SJSA1 (cell line): ENCODE measurements at places on chromosomes 11 and 22. TPM values are rescaled to one million over a fixed set of nuclear protein-coding genes. Genes with fewer than 3 reads are reported as not detected.

TFIP11 gene
- 25.3 and 29.5 TPM in 2 replicates for total RNA-seq

DDI1 gene
- not detected in 2 replicates for total RNA-seq

DNA sequence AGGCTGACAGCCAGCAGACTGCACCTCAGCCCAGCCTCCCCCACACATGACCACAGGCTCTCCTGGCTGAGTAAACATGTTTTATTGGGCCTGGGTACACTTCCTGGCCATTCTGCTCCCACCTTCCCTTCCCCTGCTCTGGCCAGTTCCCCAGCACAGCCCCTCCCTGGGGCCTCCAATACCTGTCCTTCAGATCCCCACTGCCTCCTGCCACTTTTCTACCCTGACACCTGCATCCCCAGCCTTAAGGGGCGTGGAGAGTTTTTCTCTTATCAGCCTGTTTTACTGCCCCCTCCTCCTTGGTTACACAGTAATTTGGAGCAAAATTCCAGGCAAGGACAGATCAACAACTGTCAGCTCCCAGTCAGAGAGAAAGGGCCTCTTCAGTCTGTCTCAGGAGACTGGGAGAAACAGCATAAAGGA lies at the start of gene ISX:
Gene ISX, plus strand, starts transcription at position 363 of the 423 bp plus-strand sequence. CDS start 930 bp downstream, outside the sequence.
- no peak for DNase-seq
- H3K27ac ChIP-seq = no peak within 1 kb of the TSS
- H3K27me3 ChIP-seq = no peaks in the 10 kb centered on the region
- no peaks in the 10 kb centered on the region for H3K36me3 ChIP-seq

DNA sequence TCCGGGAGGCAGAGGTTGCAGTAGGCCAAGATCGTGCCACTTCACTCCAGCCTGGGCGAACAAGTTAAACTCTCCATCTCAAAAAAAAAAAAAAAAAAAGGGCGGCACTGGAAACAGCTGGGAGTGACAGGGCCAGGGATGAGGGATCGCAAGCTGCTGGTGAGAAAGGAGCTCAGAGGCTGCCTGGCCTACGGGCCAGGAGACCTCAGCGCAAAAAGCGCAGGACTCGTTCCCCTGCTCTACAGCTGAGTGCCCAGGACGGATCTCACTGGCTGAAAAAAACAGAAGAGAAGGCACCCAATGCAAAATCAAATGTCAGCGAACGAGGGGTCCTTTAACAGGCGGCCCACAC lies 650 bp upstream of the NUP50 start:
- peak overlapping the region; percentile 85 for H3K27ac ChIP-seq
- peak overlapping the region; percentile 88 for H3K4me3 ChIP-seq
- H3K4me1 ChIP-seq = peaks cover 53% of the 10 kb centered on the region
- no peak for DNase-seq
- peaks cover 61% of the 10 kb centered on the region for H3K36me3 ChIP-seq
- no peaks in the 10 kb centered on the region for H3K27me3 ChIP-seq

DNA sequence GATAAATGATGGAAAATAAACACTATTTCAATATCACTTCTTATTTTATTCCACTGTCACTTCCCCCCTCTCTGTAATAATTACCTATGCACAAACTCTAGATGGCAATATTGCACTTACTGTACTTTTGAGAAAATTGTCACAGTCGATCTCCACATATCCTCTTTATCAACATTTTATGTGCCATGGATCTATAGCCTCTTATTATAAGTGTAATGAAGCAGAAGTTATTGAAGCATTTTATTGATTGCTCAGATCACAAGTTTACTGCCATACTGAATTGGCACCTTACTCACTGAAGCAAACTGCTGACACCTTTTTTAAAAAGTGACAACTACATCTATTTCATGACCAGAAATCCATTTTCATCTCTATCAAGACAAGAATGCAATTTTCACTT lies 133.4 kb downstream of the DCDC1 start:
- no peak overlapping the region for H3K27ac ChIP-seq
- no peak for DNase-seq
- no peaks in the 10 kb centered on the region for H3K4me1 ChIP-seq
- no peak overlapping the region for H3K4me3 ChIP-seq
